Activated CD8-positive, alpha-beta memory T cell treated with anti-CD3 and anti-CD28 coated beads for 48 hours (primary cell): ENCODE measurements at places on chromosomes 1 and 21.

DNA sequence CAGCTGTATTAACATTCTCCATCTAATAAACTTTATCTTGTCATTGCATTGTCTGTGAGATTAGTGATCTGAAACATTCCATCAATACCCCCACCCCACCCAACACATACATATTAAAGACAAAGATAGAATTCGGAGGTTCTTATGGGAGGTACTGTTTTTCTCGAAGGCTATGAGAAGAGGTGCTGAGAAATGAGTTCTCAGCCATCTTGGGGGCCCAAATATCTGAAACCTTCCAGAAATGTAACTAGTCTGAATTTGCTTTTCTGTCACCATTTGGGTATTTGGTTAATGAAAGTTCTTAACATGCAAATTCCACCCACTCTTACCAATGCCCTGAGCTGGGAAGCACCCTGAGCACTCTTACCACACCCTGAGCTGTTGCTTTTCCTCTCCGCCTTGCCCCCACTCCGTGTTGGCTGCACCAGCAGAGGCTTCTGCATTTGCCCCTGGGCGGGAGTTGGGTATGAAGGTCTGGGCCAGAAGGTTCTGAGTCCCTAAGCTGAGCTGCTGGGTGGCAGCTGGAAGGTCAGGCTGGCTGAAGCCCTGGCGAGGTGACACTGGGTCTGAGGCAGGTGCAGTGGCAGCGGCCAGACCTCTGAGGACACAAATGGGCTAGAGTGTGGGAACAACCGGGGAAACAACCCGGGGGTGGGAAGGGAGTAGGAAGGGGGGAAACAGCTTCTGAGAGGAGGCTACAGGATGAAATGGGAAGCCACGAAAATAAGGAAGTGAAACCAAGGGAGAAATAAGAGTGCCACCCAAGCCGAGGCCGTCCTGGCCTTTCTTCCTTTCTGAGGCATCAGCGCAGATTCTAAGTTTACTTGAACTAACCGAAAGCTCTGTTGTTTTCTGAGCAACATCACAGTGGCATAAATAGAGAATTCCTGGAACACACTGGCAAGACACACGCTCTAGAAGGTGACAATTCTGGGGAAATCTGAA, 26.3 kb upstream of the IER5 start:
- DNase-seq, result no peak

DNA sequence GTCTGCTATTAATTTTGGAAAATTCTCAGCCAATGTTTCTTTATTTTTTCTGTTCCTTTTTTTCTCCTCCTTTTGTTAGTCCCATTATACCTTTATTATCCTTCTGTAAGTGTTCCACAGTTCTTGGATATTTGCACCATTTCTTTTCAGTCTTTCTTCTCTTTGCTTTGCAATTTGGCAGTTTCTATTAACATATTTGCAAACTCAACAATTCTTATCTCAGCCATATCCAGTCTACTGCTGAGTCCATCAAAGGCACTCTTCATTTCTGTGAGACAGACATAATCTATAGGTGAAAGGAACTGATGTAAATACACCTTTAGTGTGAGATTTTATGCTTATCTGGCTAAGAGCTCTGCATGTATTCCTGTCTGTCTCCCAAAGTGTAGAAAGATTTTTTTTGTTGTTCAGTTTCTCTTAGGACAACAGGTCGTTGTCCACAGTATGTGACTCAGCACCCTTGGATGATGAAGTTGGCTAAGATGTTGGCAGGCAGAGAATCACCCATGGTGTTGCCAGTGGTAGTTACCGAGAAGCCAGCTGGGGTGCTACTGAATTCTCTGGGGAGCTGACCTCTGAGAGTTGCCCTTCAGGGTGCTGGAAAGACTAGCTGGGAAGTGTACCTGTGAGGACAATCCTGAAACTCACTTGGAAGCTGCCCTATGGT, 38.4 kb downstream of the LEPR start:
- no peak for DNase-seq

- no peak for DNase-seq
These were observed 253.8 kb upstream of the PLXNA2 start for GRCh38 chr1:208497866-208498541.

- no peak for DNase-seq
These were observed 13.5 kb downstream of the TRABD2B start for GRCh38 chr1:47983691-47984090.

DNA sequence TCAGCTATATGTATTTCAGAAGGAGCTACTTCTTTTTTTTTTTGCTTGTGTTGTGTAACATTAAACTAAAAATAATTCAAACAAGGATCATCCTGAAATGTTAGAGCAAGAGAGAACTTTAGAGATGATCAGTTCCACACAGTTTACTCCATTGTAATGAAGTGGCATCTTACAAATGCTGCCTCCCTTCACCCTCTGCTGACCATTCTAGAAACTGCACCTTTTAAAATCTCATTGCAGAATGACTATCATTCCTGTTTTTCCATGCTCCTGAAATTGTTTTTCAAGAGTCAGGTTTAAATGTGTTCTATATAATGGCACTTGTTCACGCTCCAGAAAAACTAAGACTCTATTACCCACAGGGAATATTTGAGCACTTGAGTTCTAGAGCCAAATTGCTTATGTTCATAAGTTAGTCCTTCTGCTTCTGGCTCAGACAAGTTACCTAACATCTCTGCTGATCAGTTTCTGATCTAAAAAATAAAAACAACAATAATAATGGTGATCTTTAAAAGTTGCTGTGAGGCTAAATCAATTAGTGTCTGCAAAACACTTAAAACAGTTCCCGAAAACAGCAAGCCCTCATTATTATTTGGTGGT, 21.5 kb upstream of the SLC44A5 start:
- no peak for DNase-seq
